ENCODE measurements at places on chromosomes 16 and 17. TPM values are rescaled to one million over a fixed set of nuclear protein-coding genes. Genes with fewer than 3 reads are reported as not detected.

ZNF469 gene
- 0.27 TPM for total RNA-seq

MYH1 gene
- total RNA-seq: not detected

TMEM235 gene
- total RNA-seq: not detected

DNA sequence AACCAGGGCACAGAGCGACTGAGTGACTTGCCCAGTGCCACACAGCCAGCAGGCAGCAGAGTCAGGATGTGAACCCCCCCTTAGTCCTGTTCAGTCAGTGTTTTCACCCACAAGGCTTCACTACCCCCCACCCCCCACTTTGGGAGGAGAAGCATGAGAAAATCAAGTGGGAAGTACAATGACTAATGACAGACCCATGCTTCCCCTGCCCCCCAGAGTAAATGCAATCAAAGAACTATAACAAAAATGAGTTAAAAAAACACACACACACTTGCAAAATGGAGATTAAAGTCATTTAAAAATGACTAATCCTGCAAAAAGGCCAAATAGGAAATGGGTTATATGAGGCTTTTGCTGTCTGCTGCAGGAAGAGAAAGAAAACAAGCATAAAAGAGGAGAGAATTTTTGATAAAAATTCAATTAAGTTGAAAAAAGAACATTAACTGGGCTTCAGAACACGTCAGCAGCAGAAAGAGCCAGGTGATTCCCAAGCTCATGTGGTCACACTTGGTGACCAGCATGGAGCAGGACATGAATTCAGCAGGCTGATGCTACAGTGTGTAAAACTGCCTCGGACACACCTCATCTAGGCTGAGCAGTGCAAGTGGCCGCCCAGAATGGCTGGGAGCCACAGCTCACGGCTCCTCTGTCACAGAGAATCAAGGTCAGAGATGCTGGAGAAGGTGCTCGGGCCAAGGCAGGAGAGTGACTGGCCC is 212.3 kb downstream of the ZNF423 start:
- peak; percentile 89 for DNase-seq

- no peak for DNase-seq
Measured at GRCh38 chr17:36862116-36862920, 75.0 kb upstream of the LHX1 start.

GRCh38 chr17:28689011-28689410 is 22.7 kb downstream of the PROCA1 start:
- no peak for DNase-seq

DNA sequence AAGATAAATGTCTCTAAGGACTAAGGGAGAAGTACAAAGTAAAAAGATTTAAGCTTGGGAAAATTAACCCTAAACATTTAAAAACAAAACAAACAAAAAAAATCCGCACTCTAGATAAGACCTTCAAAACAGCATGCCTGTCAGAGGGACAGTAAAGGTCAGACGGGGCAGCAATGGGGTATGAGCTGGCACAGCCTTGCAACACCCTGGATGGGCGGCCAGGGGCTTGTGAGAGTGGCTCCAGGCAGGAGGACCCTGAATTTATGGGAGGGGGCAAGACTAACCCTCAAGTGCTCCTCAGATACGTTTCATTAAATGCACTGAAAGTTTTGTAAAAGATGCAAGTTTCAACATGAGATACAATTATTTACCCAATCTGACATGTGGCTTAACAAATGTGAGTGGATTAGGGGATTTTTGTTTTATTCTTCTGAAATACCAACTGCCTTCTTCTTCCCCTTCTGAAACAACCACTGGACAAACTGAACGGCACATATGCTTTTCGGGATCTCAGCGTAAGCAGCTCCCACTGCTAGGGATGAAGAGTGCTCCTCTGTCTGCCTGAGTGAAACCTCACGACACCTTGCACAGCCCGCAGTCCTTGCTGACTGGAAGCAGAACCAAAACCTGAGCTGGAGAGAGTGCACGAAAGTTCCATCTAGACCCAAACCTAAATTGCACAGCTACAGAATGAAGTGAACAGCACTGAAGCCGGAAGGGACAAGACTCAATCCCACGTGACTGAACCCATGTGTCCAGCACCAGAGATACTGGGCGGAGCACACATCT is 128.4 kb downstream of the ANKRD11 start:
- no peak for DNase-seq

All from Daoy (cell line).